ENCODE measurements at places on chromosomes 6 and 20.

- DNase-seq = no peak
Measured at GRCh38 chr6:74768120-74768519, 437.7 kb downstream of the COL12A1 start.

DNA sequence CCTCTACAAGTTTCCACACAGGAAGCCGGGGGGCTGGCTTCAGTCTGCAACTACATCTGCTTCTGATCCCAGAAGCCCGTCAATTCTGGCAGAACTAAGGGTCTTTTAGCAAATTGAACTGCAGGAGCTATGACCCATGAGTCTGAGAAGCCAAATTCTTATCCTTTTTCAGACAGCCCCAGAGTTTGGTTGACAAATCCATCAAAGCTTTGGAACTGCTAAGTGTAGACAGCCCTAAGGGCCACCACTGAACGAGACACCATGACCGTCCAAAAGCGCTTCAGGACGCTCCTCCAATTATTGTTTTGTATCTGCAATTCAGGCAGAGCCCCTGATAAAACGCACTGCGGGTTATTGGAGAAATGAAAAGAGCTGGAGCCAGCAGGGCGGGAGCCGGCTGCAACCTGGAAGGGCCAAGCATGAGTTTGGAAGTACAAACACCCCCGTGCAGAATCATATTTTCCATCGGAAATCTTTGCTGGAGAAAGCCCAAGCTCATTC, 67.1 kb downstream of the GNAS-AS1 start:
- DNase-seq = no peak

GRCh38 chr6:121550491-121551010, 115.1 kb downstream of the GJA1 start:
- DNase-seq = no peak

- DNase-seq = no peak
Measured at GRCh38 chr20:36010076-36010475, 41.7 kb downstream of the CNBD2 start.

DNA sequence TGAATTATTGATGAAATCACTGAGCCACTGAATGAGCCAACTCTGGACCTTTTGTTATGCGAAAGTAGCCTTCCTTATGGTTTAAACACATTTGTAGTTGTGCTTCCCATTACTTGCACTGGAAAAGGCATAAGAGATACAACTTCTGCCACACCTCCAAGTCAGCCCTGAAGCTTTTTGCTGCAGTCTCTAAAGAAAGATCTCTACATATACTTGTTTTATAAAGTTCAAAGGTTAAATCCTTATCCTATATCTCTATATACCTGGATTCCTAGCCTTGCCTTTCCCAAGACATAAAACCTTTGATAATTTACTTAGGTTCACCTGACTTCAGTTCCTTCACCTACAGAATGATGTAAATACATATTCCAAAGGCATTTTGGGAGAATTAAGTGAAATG, 132.0 kb downstream of the PTPRK start:
- no peak for DNase-seq

DNA sequence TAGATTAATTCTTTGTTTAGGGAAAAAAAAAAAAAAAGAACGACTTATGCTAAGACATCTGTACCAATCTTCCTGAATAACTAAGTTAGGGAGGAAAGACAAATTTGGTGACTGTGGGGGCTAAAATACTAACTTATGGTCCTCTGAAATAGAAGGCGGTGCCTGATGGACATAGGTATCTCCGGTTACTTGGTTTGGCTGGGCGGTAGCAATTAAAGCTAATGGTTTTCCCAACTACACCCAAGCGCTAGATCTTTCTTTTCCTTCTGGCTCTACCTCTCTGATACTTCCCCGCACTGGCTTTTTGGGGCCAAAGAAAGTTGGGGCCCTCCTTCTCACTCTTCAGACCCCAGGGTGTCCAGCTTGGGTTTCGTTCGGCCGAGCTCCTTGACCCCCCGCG, 1.0 kb upstream of the RBM24 start:
- no peak for DNase-seq

DNA sequence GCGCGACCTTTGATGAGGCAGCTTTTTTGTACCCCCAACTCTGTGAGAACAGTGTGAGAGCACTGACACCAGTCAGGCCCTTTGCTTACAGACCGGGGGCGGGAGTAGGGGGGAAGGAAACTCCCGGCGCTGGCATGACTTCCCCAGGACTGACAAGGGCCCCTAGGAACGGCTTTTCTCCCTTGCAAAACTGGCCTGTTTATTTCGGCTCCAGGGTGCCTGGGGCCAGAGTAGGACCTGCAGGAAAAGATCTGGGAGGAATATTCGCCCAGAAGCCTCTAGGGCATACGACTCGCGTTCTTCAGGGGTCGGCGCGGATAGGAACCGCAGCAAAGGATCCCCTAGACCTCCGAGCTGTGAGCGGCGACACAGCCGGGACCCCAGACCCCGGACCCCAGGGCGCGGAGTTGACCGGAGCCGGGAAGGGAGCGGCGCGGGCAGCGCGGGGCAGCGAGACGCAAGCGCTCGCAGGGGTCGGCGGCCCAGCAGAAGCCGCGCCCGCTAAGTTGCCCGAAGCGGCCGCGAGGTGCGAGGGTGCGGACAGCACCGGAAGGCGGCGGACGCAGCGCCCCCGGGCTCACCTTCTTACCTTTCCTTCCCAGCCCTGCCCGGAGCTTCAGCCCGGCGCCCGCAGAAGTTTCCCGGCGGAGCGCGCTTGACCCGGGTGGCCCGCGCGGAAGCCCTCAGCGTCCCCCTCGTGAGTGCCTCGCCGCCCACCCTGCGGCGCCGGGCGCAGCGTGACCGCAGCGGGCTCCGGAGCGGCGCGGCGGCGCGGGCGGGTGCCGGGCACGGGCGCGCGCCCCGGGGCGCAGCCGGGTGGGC, at the start of gene POPDC3:
Gene POPDC3 (minus strand): TSS at position 771 of the 822 bp plus-strand sequence. CDS start 18,105 bp downstream, outside the sequence.
- no peak for DNase-seq

DNA sequence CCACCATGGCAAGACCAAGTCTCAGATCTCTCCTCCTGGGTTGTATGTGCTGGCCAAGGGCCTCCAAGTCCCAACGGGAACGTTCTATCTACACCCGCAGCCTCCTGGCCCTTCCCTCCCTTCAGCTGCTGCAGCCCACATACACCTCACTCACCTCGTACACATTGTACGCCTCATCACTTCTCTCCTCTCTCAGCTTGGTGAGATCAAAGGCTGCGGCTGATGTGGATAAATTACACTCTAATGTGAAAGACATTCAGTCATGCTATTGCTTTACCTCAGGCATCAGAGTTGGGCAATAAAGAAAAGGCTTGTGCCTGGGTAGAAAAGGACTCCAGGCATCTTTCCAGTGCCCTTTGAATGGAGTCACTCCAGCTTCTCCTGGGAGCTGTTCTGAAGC, 135.3 kb upstream of the FOXQ1 start:
- DNase-seq = no peak

DNA sequence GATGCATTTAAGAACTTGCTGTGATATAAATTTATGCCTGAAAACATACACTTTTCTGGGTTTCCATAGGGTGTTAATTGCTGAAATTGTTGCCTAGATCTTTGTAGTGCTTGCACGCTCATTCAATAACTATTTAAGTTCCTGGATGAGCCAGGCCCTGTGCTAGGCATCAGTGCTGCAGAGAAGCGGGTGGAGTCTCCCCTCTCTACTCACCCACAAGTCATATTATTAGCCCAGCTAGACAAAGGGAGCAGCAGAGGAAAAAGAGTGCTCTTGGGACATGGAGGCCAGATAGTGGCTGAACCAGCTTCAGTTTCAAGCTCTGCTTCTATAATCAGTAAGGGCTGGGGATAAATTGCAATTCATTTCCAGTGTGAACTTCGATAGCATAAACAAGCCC, 329.1 kb downstream of the TFAP2B start:
- DNase-seq = no peak

DNA sequence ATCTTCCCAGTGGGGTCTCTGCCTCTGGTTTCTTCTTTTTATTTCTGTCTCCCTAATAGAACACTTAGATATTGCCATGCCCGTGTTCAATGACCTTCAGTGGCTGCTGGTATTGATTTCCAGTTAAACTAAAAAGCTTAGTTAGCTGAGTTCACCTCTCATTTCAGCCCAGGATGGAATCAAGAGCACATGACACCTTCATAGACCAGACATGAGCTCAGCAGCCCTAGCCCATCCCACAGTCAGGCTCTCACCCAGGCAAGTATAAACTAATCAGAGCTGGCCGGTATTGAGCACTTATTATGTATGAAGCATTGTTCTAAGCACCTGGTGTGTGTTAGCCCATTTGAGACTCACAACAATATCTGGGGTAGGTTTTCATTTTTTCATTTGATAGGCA, 33.7 kb upstream of the PLEKHG1 start:
- no peak for DNase-seq

DNA sequence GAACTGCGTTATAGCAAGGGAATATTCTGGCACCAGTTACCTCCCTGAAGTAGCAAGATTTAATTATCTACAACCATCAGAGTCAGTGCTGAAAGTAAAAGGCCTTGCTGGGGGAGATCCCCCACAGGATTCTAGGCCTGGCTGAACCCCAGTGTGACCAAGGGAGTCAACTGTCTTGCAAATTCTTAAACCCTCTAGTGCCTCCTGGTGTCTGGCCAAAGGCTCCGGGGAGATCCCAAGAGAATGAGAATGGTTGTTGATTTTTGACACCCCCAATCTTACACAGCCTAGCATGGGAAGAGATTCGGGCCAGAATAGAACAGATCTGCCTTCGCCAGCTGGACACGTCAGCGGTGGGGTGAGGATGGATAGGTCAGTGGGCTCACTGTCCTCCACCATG, 179.4 kb downstream of the ERMARD start:
- no peak for DNase-seq

DNA sequence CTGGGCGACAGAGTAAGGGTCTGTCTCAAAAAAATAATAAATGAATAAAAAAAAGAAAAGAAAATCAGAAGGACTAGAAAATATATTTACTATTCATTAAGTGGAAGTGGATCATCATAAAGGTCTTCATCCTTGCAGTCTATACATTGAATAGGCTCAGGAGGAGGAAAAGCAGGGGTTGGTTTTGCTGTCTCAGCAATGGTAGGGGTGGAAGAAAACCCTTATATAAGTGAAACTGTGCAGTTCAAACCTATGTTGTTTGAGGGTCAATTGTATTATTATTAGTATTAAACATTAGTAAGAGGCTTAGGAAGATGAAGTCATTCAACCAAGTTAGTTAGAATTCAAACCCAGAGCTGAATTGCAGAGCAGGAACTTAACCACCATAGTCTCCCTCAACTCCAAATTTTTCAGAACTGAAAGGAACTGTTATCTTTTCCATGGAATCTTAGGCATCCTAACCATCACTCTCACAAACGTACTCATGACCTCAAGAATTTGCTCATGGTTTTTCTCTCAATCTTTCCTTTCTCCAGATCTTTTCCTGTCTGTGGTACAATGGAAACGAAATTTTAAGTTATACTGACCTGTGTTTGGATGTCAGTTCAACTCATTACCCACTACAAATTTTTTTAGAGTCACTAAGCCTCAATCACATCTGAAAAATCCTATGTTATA, 7.7 kb upstream of the SMIM13 start:
- peak; percentile 56 for DNase-seq

- no peak for DNase-seq
Measured at GRCh38 chr6:113954653-113955052, 16.3 kb downstream of the HDAC2 start.

DNA sequence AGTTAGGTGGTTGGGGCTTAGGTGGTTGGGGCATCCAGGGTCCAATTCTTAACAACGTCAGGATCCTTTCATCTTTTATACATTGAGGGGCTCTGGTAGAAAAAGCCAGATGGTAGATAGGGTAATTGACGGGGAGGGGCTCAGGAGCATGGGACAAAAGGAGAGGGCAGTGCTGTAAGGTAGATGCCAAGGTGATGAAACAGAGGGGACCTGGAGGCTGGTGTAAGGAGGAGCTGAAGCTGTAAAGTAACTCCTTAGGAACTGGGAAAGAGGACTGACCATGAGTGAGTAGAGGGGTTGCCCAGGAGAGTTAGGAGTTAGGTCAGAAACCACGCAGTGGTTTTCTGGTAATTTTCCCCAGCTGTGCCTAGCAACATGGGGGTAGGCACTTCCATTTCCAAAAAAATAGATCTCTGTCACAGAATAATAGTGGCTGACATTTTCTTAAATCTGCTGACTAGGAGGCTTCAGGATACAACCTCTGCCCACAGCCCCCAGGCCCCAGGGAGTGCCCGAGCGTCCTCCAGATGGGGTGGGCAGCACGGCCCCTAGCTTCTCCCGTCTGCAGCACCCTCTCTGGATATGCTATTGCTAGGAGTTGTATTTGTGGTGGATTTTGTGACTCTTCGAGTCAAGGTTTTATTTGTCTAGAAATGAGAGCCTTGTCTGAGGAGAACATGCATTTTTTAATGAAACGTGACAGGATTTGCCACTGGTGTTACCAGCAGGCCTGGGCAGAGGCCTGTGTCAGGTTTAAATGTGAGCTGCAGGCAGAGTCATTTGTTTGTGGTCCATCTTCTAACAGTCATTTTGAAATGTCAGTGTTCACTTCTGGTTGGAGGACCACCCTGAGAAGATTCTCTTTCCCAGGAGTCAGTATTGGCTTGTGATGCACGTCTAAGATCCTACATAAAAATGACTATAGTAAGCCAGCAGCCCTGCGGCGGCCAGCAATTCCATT, 44.6 kb downstream of the TULP4 start:
- no peak for DNase-seq

GRCh38 chr20:15113144-15113773, 775.8 kb upstream of the FLRT3 start:
- DNase-seq = no peak

DNA sequence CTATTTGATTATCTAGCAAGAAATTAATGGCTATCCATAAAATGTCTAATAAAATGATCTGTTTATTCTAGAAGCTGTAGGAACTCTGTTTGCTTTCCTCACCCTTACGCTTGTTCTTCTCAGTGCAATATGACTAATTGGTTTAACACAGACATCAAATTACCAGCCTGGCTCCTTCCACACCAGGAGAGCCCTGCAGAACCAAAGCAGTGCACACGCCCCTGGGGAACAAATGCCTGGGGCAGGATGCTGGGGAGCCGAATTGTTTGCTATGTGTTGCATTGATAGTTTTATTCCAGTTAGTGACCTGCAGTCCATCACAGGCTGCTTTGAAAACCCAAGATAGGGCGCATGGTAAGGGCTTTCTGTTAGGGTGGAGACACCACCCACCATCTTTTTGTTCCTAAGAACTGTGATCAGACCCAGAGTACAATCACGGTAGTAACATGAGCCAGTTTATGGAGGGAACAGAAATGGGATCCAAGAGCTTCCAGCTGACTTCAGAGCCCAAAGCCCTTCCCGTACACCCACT, 126.4 kb upstream of the CD93 start:
- DNase-seq = no peak

DNA sequence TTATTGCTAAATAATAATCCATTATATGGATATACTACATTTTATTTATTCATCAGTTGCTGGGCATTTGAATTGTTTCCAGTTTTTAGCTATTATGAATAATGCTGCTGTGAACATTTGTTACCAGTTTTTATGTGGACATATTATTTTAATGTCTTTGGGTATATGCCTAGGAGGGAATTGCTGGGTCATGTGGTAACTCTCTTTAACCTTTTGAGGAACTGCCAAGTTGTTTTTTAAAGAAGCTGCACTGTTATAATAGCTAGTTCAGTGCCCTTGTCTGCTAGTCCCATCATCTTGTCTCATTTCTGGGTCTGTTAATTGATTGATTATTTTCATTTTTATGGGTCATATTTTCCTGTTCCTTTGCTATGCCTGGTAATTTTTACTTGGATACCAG, 56.3 kb downstream of the FOXO3 start:
- no peak for DNase-seq

GRCh38 chr6:5786969-5787720, 219.6 kb downstream of the NRN1 start:
- DNase-seq = no peak

- DNase-seq = no peak
Measured at GRCh38 chr6:148550569-148550968, 196.3 kb upstream of the UST start.

- DNase-seq = peak; percentile 28
Measured at GRCh38 chr6:87105823-87106222, 10.9 kb upstream of the CGA start.
